Myometrial cell (primary cell): ENCODE measurements at places on chromosomes 16 and 17. TPM values are rescaled to one million over a fixed set of nuclear protein-coding genes. Genes with fewer than 3 reads are reported as not detected.

Gene CTRB1
- total RNA-seq, result not detected in 2 replicates

Gene HAPSTR1
- total RNA-seq, result 44.0 and 45.8 TPM in 2 replicates

Gene MRPL27
- total RNA-seq, result 109 and 135 TPM in 2 replicates

Gene CRYM
- not detected in 2 replicates for total RNA-seq

Gene ASPHD1
- 8.1 and 11.5 TPM in 2 replicates for total RNA-seq

Gene LRRC37A
- 0.35 and 1.7 TPM in 2 replicates for total RNA-seq

Gene SOCS1
- total RNA-seq, result 2.8 and 5.5 TPM in 2 replicates

Gene MPP2
- 0.58 and 3.9 TPM in 2 replicates for total RNA-seq

Gene NOXO1
- not detected in 2 replicates for total RNA-seq

Gene KRT14
- total RNA-seq, result not detected in 2 replicates
